ENCODE measurements at places on chromosomes 13 and 19. TPM values are rescaled to one million over a fixed set of nuclear protein-coding genes. Genes with fewer than 3 reads are reported as not detected.
A peak's percentile ranks its signal among the peaks of the same experiment; 100 is the strongest.

GRCh38 chr13:61880578-61881283 is 465.1 kb upstream of the PCDH20 start:
- DNase-seq: no peak

DNA sequence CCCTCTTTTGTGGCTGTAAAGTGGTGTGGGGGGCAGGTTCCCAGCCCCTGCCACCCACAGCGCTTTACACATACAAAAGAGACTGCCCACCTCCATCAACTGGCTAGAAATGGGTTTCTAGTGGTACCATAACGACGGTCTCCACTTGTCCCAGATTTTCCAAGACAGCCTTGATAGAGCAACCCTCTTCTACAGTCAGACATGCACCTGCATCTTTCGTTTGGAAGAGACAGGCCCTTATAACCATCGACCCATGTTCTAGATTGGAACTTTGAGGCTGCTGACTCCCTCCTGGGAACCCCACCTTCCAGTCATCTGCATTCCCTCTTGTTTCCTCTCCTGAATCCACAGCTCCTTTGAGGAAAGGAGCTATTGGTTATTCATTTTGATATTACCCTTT is 63.1 kb downstream of the GSX1 start:
- no peak for DNase-seq

DNA sequence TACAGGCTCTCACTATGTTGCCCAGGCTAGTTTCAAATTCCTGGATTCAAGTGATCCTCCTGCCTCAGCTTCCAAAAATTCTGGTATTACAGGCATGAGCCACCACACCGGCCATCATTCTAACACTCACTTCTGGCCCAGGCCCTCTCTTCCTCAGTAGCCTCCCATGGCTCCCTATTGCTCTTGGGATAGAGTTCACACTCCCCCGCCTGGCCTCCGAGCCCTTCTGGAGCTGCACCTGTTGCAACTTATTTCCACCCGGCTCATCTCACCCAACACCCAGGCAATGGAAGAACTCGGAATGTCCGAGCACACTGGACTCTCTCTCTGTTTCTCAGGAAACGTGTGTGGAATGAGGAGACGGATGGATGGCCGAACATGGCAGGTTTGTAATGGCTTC is 9.0 kb upstream of the SBK3 start:
- DNase-seq: no peak

GRCh38 chr13:108943842-108944241 is 314.4 kb downstream of the MYO16 start:
- DNase-seq: no peak

DNA sequence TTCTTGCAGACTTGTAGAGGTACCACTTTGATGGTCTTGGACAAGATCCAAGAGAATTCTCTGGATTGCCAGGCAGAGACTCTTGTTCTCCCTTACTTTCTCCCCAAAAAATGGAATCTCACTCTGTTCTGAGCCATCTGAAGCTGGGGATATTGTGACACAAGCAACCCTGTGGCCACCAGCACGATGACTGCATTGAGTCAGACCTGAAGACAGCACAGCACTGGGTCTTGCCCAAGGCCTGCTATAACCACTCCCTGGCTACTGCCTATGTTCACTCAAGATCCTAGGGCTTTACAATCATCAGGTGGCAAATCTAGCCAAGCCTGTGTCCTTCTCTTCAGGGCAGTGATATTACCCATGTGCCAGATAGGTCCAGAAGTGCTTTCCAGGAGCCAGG is 202.5 kb upstream of the SERP2 start:
- DNase-seq: no peak

GRCh38 chr13:27541386-27541785 is 78.9 kb downstream of the LNX2 start:
- no peak for DNase-seq

DNA sequence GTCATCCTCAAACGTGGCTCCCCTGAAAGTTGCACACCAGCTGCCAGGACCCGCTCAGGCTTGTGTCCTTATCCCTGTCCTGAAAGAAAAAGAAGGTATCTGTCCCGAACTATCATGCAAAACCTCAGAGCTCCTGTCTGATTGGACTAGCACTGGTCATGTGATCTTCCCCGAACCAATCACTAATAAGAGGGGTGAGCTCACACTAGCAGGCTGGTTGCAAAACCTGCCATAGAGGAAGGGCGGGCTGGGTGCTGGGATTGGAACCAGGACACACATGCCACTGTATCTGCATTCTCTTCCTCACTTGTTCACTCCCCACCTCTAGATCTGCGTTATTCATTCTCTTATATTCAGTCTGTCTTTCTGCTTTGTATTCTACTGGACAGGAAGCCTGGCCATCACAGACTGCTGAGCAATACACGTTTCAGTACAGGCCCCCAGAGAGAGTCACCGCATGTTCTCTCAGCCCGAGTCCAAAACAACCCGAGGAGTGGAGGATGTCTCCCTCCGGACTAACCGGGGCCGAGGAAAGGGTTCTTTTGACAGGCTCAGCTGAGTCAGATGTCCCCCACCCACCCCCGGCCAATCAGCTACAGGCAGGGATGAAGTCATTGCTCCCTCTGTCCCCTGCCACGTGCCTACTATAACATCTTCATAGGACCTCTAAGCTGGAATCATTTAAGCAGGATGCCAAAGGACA is 97.7 kb downstream of the SIPA1L3 start:
- DNase-seq: peak; percentile 99

DNA sequence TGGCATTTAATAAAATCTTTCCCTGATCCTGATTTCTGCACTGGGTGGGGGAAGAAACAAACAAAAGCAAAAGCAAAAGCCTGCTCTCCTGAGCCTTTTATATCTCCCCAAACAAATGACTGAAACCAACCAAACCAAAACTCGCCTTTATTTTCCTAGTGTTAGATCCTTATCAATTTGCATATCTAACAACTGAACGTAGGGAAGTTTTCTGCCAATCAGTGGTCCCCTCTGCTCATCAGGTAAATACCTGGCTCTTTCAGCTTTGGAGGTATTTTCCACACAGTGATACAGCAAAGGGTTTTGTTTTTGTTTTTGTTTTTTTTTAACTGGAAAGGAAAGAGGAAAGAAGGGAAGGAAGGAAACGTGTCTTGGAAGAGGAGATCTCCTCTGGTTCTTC is 3.3 kb downstream of the AMER2 start:
- no peak for DNase-seq

DNA sequence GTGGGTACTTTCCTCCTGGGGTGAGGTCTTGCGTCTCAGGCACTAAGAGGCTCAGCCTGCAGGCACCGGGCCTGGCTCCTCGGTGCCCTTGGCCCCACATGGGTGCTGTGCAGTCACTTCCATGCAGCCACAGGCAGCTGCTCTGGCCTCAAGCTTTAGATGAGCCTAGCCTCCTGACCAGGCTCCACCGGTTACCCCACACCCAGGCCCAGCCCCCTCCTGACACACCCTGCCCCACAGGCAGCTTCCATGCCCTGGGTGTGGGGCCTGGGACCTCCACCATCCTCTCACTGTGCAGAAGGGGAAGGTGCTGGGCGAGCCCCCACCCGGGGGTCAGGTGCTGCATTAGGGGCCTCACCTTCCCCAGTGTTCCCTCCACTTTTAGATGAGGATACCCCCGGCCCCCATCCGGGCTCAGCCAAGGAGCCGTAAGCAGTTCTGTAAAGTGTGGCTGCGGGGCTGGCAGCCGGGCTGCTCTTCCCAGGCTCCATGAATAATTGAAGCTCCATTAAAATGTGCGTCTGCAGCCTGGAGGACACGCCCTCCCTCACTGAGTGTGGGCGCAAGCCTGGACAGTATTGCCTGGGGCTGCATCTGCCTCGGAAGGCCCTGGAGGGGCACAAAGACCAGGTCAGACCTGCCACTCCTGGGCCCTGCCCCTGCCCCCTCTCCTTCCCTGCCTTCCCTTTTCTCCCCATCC is 72.5 kb upstream of the KCTD15 start:
- DNase-seq: no peak

- peak; percentile 37 for DNase-seq
Measured at GRCh38 chr19:4624733-4625362, 14.5 kb upstream of the TNFAIP8L1 start.

DNA sequence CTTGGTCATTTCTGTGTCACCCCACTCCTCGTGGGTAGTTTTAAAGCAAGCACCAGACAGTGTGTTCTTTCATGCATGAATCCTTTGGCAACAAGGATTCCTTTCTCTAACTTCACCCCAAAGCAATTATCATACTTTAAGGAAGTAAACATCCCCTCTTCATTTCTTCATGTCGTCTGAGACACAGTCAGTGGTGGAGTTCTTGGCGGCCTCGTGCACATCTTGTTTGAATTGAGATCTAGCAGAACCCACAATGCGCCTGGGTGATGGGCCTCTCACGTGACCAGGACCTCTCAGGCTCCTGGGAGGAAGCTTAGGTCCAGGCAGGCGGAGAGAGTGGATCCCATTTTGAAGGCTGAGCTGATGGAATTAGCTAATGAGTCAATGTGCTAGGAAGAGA is 2.6 kb downstream of the ACSBG2 start:
- DNase-seq: peak; percentile 54

- peak; percentile 55 for DNase-seq
Measured at GRCh38 chr19:1223018-1223855, 14.6 kb downstream of the CBARP start.

DNA sequence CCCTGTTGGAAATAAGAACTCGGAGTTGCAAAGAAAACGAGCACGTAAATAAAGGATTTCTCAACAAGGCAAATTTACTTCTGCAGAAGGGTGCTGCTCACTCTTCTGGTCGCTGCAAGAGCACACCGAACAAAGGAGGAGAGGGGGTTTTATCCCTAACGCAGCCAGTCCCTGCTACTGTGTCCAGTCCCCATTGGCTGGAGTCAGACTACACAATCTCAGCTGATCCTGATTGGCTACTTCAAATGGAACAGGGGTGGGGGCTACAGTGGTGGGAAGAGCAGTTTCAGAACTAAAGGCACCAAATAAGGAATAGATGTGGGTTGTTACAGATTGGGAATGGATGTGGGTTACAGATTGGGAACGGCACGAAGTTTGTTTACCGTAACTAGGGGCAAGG is 63.9 kb upstream of the MCF2L start:
- no peak for DNase-seq

DNA sequence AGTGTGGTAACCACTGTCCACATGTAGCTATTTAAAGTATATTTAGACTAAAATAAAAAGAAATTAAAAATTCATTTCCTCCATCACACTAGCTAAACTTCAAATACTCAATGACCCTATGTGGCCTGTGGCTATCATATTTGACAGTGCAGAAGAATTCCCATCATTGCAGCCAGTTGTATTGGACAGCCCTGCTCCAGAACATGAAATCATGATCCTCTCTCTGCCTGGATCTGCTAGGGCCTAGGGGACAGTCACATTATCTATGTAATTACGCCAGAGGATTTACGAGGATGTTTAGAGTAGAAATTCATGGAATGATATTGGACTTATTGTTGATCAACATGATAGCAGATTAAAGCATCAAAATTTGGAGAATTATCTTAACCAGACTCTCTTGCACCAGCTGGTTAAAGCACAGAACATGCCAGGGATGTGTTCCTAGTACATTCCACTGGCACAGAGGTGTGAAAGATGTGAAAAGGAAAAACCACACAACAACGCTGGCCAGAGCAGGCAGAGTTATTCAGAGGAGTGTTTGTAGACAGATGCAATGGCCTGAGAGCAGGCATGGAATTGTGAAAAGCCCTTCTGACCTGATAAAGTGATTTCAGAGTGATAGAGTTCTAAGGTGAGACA is 108.9 kb upstream of the STARD13 start:
- DNase-seq: no peak

DNA sequence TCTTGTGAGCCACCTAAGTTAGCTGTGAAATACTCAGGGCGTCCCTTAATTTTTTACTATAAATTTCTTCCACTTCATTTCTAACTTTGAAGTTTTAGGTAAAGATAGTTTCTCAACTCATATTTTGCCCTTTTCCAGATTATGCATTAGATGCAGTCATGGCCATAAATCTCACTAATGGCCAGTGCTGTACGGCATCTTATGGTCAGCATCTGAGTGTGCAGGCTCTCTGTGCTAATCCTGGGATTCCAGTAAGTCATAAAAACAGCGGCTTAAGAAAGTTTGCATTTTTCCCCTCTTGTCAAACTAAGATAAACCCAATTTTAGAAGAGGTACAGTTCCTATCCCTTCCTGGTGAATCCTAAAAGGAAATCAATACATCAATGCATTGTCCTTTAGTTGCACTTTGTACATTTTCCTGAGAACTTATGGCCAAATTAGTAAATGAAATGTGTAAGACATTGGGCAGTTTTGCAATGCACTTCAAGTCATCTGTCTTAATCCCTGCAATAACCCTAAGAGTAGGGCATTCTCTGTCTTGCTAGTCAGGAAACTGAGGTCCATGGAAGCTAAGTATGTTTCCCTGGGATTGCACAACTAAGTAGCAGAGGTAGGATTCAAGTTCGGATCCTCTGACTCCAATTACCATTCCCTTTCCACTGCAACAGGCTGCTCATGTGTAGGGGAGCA is 146.2 kb downstream of the DCT start:
- no peak for DNase-seq

The LEUTX gene
- not detected for total RNA-seq

The P2RY11 gene
- 6.5 TPM for total RNA-seq

The CYP2A6 gene
- not detected for total RNA-seq

The ZNF69 gene
- total RNA-seq: 5.4 TPM

The TNFSF9 gene
- total RNA-seq: 16.3 TPM

The SULT2A1 gene
- total RNA-seq: not detected

The EXOC3L2 gene
- total RNA-seq: not detected

The SLITRK6 gene
- 0.44 TPM for total RNA-seq

All from M059J (cell line).